ENCODE measurements at places on chromosomes 3 and 15.

- peak; percentile 14 for DNase-seq
Measured at GRCh38 chr3:134485075-134485717, 589 bp downstream of the ANAPC13 start.

- no peak for DNase-seq
Measured at GRCh38 chr3:14137445-14137844, 12.6 kb downstream of the TMEM43 start.

DNA sequence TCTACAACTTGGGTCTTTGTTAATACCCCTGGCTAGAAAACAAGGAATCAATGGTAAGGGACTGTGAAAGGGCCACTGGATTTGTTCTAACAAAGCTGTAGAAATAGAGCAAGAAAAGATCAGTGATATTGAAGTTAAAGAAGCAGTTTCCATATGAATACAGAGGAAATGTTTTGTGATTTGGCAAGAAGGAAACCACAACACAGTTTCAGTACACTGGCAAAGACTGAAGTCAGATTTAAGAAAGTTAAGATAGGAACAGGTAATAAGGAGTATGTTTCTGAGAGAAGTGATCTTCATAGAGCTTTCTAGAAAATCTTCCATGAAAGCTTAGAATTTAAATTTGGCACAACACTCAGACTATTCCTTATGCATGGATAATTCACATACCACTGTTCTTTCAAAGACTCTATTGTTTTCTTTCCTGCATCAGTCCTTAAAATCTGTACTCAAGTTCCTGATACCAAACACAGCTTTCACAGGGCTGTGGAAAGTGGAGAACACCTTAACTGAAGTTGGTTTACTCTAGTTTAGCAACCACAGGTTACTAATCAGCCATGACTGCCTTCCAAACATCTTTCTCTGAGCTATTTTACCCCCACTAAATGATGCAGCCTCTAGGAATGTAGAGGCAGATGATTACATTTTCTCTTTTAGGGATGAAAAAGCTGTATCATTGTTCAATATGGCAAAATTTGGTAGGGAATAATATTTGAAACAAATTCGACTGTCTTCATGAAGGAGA lies 32.4 kb upstream of the ALCAM start:
- peak; percentile 26 for DNase-seq

DNA sequence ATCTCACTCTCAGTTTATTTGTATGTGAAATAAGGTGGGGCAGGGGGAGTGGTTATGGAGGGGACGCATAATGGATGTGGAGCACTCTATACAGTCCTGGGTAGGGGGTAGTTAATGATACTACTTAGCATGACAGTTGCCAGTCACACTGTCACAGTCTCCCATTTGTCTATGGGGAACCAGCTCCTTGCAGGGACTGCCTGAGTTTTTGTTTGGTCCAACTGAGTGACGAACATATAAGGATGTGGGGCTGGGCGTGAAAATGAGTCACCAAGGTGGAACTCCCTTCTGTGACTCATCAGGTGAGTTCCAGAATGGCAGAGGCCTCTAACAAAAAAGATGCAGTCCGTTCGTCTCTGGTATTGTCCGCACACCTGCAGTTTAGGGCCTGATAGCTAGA lies 235.3 kb upstream of the ST8SIA2 start:
- no peak for DNase-seq

- peak; percentile 81 for DNase-seq
Measured at GRCh38 chr3:156151824-156152428, 31.5 kb downstream of the KCNAB1 start.

- no peak for DNase-seq
Measured at GRCh38 chr3:42569593-42570142, 12.1 kb downstream of the SEC22C start.

DNA sequence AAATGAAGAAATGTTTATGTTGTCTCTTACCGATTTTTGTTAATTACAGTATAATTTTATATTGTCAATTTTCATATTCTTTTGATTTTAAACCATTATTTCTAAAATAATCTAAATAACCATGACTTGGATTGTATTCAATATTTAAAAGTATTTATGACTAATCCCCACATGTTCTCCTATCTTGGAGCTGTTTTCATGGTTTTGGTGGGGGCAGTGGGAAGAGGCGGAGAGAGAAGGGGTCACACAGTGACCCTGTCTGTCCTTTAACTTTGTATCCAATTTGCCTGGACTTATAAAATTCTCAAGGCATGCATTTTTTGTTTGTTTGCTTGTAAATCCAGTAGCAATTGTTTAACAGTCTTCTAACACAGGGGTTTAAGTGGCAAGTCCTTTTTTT lies 407.4 kb downstream of the NTRK3 start:
- no peak for DNase-seq

DNA sequence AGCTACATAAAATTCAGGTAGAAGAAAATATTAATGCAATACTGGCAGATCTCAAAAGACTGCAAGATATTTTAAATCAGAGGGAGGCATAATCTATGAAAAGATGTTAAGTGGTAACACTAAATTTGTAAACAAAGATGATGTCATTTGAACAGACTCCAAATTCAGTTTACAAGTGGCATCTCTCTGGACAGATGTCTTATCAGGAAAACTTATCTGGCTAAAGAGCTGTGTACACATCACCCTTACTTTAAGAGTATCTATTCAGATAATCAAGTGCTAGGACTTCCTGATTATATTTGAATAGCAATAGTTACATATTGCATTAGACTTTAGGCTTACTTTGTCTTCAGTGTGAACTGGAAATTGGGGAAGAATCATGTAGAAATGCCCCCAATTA lies 231.5 kb downstream of the WDR72 start:
- DNase-seq, result no peak

GRCh38 chr15:51202783-51203182 lies 108.1 kb upstream of the TNFAIP8L3 start:
- no peak for DNase-seq

- DNase-seq, result no peak
Measured at GRCh38 chr3:32376115-32376514, 15.5 kb upstream of the CMTM7 start.

GRCh38 chr15:74519311-74519710 lies 21.7 kb upstream of the ARID3B start:
- DNase-seq, result no peak

- no peak for DNase-seq
Measured at GRCh38 chr3:473033-473800, 276.7 kb downstream of the CHL1 start.

DNA sequence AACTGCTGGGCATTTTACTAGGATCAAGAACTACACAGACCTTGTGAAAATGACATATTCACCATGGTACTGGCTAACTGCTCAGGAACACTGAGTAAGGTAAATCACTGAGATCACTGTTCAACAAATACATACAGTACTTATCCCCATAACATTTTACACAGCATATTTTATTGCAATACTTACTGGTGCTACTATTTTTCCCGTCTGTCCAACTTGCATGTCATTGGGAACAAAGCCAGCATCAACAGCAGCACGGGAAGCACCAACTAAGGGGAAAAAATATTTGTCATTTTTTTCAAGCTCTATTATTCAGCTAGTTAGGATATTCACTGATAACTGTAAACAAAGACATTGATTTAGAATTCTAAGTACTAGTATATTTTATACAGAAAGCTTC lies 37.0 kb downstream of the ETFA start:
- DNase-seq, result peak; percentile 15

DNA sequence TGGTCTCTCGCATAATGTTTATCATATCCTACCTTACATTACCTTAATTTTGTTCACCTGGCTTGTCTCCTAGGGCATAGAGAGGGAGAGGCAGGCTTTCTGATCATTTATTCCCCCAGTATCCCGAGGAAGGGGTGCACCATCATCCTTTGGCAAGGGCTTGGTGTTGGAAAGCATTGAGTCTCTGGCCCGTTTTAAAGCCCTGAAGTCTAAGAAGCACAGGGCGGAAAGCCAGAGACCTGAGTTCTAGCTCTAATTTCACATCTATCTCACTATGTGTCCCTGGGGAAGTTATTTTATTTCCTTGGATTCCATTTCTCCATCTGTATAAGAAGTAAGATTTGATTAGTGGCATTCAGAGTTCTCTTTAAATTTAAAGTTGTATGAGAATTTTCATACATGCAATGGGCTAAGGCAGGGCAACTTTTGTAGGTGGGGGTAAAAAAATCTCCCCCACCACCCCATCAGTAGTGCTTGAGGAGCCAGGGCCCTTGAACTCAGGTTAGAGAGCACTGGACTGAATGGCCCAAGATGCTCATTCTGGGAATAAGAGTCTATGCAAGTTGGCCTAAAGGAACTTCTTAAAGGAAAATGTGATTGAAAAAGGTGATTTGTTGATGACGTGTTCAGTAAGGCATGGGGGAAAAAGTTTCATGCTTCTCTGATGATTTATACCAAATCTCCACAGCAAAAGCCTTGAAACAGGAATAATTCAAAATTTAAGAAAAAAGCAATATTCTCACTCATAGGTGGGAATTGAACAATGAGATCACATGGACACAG lies 10.1 kb downstream of the TMC3 start:
- DNase-seq, result no peak
